ENCODE measurements at places on chromosomes 1 and 21.

DNA sequence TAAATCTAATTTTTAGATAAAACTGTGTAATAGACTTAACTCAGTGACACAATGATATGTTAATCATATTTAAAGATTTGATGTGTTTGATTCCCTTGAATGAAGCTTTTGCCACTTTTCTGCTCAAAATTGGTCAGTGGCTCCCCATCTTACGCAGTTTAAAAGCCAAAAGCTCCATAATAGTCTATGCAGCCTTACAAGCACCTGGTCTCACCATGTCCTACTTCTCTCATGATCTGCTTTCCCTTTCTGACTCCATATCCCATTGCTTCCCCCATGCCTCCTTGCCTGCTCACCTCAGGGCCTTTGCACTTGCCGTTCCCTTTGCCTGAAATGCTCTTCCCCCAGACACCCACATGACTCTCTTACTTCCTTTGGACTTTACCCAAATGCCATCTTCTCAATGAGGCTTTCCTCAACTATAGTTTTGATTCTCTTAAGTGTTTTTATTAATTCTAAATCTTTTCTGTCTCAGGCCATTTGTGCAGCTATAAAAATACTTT lies 1.9 kb downstream of the ZBTB8A start:
- no peak for DNase-seq

- no peak for DNase-seq
These were observed 9.9 kb downstream of the TSSK3 start for GRCh38 chr1:32372149-32372756.

DNA sequence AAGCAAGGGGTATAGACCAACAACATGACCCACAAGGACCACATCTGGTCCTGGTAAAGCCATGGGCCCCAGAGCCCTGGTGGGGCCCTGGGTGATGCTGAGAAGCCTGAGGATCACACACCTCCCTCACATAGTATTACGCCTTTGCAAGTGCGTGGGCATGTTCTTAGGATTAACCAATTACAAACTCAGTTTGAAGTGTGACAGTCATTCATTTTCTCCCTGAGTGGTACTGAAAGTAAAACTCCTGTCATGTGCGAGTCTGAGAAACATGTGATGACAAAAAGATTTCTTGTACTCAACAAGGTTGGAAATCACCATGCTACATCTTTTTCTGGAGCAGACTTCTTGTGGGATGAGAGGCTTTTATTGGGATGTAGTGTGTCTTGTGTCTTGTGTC lies 315.3 kb upstream of the DUSP10 start:
- no peak for DNase-seq

- DNase-seq = peak; percentile 18
These were observed 35.5 kb downstream of the MTR start for GRCh38 chr1:236830560-236830959.

DNA sequence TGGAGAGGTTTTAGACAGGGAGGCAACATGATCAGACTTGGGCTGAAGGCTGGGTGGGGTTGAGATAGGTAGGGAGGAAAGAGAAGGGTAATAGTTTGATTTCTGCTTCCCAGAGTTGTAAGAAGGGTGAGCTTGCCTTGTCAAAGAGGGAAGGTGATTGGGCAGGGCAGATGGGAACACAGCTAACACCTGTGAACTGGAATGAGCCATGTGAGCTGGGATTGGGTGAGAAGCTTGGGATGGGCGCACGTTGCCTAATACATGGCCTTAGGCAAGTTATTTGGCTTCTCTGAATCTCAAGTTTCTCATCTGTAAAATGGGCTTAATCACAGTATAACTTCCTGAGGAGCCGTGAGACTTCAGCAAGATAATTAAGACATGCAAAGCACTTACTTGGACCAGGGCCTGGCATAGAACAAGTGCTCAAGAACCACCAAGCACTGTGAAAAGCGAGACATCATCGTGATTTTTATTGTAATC lies 33.8 kb upstream of the ID3 start:
- no peak for DNase-seq

- DNase-seq = no peak
These were observed 7.6 kb downstream of the SIPA1L2 start for GRCh38 chr1:232622378-232622777.

DNA sequence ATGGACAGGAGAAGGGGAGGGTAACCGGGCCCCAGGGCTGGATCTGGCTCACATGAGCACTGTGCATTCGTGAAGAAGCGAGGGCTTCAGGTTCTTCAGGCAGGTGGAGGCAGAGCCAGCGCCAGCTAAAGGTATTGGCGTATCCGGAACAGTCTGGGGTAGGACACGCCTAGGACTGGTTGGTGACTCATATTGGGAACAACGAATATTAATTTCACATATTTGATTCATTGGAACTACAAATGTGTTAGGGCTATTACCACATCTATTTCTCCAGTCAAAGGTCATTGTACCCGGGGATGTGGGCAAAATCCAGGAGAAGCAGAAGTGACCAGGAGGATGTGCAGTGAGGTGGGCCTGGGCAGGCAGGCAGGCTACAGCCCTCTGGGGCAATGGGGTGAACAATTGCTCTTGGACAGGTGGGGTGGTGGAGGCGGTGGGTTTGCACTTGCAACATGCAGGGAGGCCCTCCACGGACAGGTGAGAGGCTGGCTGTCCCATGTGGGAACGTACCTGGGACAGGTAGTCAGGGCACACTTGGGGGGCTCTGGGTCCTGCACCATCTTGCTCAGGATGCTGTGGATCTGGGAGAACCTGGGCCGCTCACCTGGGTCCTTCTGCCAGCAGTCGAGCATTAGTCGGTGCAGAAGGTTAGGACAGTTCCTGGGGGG lies 26.7 kb downstream of the CDCA8 start:
- no peak for DNase-seq

- no peak for DNase-seq
These were observed 26.6 kb downstream of the ATF3 start for GRCh38 chr1:212635141-212635631.

DNA sequence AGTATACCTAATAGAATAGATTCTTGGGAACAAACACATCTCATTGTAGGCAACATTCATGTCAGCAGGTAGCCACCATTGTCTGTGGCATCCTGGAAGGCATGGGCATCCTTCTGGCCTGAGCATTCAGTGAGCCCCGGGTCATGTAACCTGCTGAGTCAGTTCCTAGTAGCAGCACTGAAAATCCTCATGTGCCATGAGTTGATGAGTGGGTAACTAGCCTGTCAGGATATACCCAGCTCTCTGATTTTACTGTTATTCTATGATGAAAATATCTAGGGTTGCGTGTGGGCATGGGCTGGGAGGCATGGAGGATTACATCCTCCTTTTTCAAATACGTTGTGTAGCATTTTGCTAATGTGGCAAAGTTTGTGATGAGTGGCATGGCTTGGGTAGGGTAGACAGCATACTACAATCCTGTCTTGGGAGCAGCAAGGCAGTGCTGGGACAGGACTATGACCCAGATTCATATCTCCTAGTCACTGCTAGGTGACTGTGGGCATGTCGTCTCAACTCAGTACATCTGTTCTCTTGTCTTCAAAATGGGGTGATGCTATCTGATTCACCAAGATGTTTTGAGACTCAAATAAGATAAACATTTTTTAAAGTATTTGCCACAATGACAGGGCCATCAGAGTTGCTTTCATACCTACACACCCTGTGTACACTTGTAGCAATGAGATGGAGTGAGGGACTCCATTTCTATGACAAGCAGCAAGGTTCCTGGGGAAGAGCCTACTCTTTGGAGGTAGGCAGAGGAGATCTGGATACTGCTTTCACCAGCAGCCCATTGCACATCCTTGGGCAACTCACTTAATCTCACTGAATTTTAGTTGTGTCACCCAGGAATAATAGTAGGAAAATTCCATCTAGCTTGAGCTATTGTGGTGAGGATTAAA lies 62.5 kb downstream of the CD58 start:
- DNase-seq = no peak
